Effector memory CD4-positive, alpha-beta T cell (primary cell): ENCODE measurements at places on chromosomes 5 and 9.

DNA sequence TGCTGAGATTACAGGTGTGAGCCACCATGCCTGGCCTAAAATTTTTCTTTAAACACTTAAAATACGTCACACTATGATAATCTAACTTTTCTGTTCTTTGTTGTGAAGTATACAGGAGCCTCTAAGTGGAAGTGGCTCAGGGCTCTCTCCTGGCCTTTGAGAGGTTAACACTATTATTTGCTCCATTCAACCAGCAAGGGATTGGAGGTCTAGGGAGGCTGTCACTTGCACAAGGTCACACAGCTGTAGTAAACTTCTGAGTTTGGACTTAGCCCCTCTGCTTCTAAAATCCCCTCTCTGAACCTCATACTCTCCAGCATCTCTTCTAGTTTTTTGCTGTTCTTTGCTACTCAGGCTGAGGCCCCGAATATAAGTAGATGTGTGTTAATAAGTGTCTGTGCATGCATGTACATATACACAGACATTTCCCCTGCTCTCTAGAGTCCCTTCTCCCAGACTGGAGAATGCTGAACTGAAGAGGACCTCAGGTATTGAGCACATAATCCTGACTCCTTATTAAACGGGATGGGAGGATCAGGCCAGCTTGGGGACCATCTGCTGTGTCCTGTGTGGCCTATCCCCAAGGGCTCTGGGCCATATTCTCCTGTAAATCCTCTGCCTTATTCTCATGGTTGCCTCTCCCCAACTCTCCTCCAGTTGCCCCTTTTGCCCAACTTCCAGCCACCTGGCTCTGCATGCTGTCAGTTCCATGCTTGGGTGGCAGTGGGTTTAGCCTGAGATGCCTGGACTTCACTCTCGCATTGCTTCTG, 87.0 kb upstream of the SPRY4 start:
- no peaks in the 10 kb centered on the region for H3K4me1 ChIP-seq
- DNase-seq = no peak
- no peak overlapping the region for H3K27ac ChIP-seq
- no peaks in the 10 kb centered on the region for H3K36me3 ChIP-seq
- H3K27me3 ChIP-seq = no peaks in the 10 kb centered on the region
- no peak overlapping the region for H3K4me3 ChIP-seq

GRCh38 chr5:50704730-50705129, 38.3 kb downstream of the PARP8 start:
- H3K27ac ChIP-seq = no peak overlapping the region
- no peaks in the 10 kb centered on the region for H3K27me3 ChIP-seq
- H3K4me1 ChIP-seq = peaks cover 15% of the 10 kb centered on the region
- DNase-seq = no peak
- H3K36me3 ChIP-seq = peaks cover under 1% of the 10 kb centered on the region
- H3K4me3 ChIP-seq = no peak overlapping the region

- no peak for DNase-seq
- H3K36me3 ChIP-seq = no peaks in the 10 kb centered on the region
- no peak overlapping the region for H3K27ac ChIP-seq
- peaks cover 5% of the 10 kb centered on the region for H3K4me1 ChIP-seq
- no peaks in the 10 kb centered on the region for H3K27me3 ChIP-seq
These were observed 5.5 kb upstream of the FGD3 start for GRCh38 chr9:92941861-92942260.

DNA sequence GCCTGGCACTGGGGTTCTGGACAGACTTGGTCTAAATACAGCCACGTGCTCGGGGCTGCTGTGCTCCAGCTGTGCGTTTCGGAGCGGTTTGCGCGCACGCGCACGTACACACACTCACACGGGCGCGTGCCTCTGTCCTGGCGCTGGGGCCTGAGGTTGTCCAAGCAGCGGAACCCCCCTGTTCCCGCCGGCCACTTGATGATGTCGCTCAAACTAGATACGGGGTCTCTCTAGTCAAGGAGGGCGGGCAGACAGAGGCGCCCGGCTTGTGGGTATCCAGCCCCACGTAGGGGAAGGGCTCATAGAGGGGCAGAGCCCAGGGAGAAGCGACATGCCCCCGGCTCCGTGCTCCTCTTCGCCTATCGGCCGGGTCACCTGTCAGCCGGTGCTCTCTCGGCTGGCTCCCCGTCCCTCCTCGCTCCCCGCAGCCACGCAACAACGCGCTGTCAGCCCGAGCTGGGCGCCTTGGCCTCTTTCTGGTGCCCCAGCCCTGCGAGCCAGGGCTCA, 8.9 kb downstream of the NR2F1-AS1 start:
- peaks cover 22% of the 10 kb centered on the region for H3K4me1 ChIP-seq
- H3K27me3 ChIP-seq = peaks cover 69% of the 10 kb centered on the region
- DNase-seq = no peak
- no peak overlapping the region for H3K27ac ChIP-seq
- H3K36me3 ChIP-seq = no peaks in the 10 kb centered on the region

DNA sequence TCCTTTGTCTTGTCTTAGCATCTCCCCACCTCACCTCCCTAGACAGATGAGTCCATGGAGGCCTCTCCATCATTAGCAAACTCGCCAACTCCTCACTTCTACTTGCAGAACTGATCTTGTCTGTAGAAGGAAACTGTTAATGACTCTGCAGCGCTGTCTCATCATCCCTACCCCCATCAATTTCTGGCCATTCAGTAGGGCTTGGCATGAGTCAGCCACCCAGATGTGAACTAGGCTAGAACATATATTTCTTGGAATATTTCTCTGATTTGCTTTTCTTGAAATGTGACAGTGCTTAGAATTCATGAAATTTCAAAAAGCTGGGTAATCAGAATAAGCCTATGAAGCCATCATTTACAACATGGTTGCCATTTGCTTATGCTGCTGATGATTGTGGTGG, 1125.0 kb upstream of the DMAC1 start:
- no peak overlapping the region for H3K4me3 ChIP-seq
- no peaks in the 10 kb centered on the region for H3K4me1 ChIP-seq
- no peak for DNase-seq
- no peaks in the 10 kb centered on the region for H3K27me3 ChIP-seq
- no peak overlapping the region for H3K27ac ChIP-seq
- no peaks in the 10 kb centered on the region for H3K36me3 ChIP-seq

- H3K27ac ChIP-seq = no peak overlapping the region
- no peaks in the 10 kb centered on the region for H3K36me3 ChIP-seq
- no peaks in the 10 kb centered on the region for H3K4me1 ChIP-seq
- no peak for DNase-seq
- H3K27me3 ChIP-seq = no peaks in the 10 kb centered on the region
These were observed 26.0 kb upstream of the C9orf72 start for GRCh38 chr9:27599102-27599869.

DNA sequence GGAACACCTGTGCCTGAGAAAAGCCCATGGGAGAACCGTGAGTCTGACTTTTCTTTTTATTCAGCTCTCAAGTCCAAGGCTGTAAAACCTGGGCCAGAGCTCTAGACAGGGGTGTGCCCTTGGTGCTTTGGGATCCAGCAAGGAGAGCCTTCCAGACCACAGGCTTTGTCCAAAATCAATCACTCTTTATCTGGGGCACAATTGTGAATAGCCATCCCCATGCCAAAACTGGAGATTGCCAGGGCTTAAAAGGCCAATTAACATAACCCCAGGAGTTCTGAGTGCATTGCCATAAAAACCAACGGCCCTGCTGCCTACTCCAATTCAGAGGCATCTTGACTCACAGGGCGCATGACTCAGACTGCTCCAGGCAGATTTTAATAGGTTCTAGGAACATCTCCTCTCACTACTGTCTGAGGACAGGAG, 391.8 kb downstream of the ARHGEF28 start:
- no peak for DNase-seq
- H3K4me3 ChIP-seq = no peak overlapping the region
- no peaks in the 10 kb centered on the region for H3K27me3 ChIP-seq
- H3K27ac ChIP-seq = no peak overlapping the region
- H3K4me1 ChIP-seq = no peaks in the 10 kb centered on the region
- no peaks in the 10 kb centered on the region for H3K36me3 ChIP-seq
